ENCODE measurements at places on chromosomes 5 and 9.
A peak's percentile ranks its signal among the peaks of the same experiment; 100 is the strongest.

DNA sequence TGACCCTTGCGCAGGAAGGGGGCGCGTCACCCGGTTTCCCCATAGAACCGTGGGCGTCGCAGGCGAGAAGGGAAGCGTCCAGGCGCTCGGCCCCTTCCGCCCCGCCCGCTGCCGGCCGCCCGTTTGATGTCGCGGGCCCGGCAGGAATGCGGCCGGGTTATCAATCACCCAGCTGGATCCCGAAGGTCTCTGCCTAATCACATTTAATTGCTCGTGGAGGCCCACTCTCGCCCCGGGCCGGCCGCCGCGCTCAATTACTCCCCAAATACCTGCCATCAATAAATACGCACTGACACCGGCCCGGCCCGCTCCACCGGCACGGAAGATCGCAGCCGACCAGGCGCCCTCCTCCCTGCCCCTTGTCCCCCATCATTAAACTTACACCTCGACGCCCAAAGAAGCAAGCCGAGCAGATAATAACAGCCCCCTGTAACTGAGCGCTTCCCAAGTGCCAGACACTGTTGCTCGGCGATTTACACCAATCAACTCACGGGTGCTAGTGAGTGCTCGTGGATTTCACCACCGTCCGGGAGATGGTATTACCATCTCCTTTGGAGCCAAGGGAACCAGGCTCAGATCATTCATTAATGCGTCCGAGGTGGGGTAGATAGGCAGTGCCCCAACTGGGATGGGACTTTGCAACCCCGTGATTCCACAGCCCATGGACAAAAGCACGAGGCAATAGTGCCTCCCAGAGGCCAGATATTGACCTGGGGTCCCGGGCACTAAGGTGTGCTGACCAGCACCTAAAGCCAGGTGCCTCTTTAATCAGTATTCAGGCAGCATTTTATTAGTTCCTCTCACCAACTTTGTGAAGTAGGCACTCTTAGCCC, 11.3 kb downstream of the MSX2 start:
- DNase-seq: peak; percentile 3

- DNase-seq: no peak
These were observed 545.0 kb upstream of the ZNF608 start for GRCh38 chr5:125291447-125291846.

GRCh38 chr5:65062469-65063083, 293.8 kb downstream of the CWC27 start:
- DNase-seq: peak; percentile 94

GRCh38 chr5:155727512-155728145, 599.3 kb upstream of the SGCD start:
- DNase-seq: no peak

- no peak for DNase-seq
These were observed 26.9 kb downstream of the EXOC3 start for GRCh38 chr5:469752-470483.

DNA sequence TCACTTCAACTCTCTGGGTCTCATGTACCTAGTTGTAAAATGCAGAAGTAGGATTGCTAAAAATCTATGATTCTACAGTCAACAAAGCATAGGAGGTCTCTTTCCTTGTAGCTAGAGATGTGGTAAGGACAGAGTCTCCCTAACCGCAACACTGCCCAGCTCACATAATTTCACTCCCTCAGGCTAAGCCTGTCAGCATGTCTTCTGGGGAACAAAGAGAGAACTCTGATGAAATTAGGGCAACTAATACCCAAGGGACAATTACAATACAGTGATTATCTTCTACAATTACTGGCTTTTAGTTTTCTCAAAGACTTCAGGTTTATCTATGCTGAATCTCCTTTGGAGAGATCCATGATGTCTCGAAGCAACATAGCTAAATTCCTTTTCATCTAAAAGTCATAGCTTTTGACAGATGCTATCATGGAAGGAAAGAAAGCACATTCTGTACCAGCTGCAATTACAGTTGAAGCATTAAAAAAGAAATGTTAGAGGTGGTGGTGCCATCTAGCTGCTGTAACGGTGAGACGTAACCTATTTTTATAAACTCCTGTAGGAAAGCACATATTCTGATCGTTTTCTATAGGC, 141.1 kb upstream of the TARS1 start:
- DNase-seq: peak; percentile 78

- DNase-seq: peak; percentile 50
These were observed 103.5 kb downstream of the GLIS3 start for GRCh38 chr9:4196376-4196775.

- DNase-seq: no peak
These were observed 109.5 kb downstream of the SNCAIP start for GRCh38 chr5:122421374-122422079.

Measured in renal cortical epithelial cell (primary cell).